ENCODE measurements at places on chromosomes 7 and 10.

- no peak for DNase-seq
Measured at GRCh38 chr10:106857728-106858127, 306.8 kb downstream of the SORCS1 start.

- DNase-seq: no peak
Measured at GRCh38 chr7:137932881-137933269, 69.0 kb downstream of the CREB3L2 start.

- no peak for DNase-seq
Measured at GRCh38 chr7:138015096-138015495, 13.2 kb upstream of the CREB3L2 start.

DNA sequence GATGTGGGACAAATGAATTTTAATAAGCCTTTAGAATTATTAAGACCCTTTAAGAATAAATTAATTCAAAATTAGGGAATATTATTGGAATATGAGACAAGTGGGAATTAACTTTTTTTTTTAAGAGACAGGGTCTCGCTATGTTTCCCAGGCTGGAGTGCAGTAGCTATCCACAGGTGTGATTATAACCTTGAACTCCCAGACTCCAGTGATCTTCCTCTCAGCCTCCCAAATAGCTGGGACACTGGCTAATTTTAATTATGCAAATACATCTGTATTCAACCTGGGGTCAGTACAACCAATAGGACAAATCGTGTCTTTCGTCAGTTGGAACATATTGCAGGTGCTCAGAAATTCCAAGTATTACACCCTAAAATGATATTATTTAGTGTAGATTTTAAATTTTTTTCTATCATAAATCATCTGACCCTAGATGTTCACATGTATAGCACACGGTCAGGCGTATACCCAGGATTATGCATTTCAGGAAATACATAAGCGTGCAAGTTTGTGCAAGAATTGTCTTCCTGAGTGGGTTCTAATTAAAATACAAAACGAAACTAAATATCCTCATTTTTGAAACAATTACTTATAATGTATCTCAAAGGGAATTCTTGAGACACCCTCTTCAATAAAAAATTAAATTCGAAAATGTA is 1.2 kb downstream of the NT5C3A start:
- DNase-seq: no peak

DNA sequence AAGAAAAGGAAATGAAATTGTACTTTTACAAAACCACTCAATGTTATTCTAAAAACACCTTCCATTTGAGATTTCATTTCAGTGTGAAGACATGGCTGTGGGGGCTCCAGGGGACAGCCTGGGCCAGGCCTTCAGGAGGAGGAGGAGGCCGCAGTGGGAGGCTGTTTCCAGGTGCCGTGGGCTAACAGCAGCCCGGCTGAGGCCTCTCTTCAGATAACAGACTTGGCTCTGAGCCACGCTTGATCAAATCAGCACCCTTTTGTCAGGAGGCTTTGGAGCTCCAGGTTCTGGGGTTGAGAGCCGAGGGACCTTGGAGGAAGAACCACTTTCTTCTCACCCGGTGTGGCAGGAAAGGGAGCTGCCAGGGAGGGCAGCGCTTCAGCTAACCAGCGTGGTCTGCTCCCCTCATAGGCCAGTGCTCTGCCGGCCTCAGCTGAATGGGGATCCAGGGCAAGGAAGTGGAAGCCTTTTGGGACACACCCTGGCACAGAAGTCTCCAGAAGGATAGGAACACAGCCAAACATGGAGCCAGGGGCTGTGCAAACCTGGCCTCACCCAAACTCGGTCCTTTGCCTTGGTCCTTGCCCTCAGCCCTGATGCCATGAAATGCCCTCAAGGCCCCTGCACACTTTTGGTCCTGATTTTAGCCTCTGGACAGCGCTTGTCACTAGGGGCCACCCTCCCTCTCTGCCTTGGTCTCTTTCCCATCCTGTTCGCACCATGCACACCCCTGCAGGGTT is 23.5 kb upstream of the CHST15 start:
- DNase-seq: no peak
